A549 treated with dexamethasone at 1 μM for 4 hours (cell line): ENCODE measurements at places on chromosomes 12 and 14. TPM values are rescaled to one million over a fixed set of nuclear protein-coding genes. Genes with fewer than 3 reads are reported as not detected.

MON2 gene
- 11.0 to 18.4 TPM (median 16.4 TPM) in 5 replicates for total RNA-seq

A2ML1 gene
- not detected in 5 replicates for total RNA-seq

PA2G4 gene
- 310 to 332 TPM (median 329 TPM) in 5 replicates for total RNA-seq

IL22 gene
- not detected in 5 replicates for total RNA-seq

DNAJC22 gene
- total RNA-seq, result 18.9 to 22.9 TPM (median 22.1 TPM) in 5 replicates

CELA1 gene
- total RNA-seq, result not detected in 5 replicates

SCYL2 gene
- 15.8 to 26.2 TPM (median 22.6 TPM) in 5 replicates for total RNA-seq
